ENCODE measurements at places on chromosomes 3 and 15. TPM values are rescaled to one million over a fixed set of nuclear protein-coding genes. Genes with fewer than 3 reads are reported as not detected.

- DNase-seq: no peak
These were observed 145.0 kb downstream of the IGSF11 start for GRCh38 chr3:118889691-118890090.

Gene LDHAL6B
- total RNA-seq: not detected

GRCh38 chr3:11544412-11545181, 99.1 kb downstream of the VGLL4 start:
- peak; percentile 80 for DNase-seq

DNA sequence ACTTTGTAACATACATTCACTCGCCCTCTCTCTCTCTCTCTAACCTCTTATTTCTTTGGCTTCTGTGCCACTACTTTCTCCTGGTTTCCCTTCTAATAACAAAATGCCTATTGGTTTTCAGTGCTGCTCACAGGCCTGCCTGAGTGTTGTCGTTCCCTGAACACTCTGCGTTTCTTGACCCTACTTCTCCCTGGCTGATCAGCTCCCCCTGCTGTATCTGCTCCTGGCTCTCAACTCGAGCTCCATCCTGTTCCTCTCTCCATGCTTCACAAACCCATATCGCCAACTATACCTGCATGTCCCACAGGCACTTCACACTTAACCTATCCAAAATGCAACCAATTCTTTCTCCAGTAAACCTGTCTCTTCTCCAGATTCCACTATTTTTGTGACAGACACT, 111.4 kb downstream of the OPA1 start:
- DNase-seq: no peak

GRCh38 chr15:61621146-61621545, 392.0 kb upstream of the RORA start:
- peak; percentile 54 for DNase-seq

- no peak for DNase-seq
These were observed 54.1 kb upstream of the TBC1D23 start for GRCh38 chr3:100206687-100207086.
